ENCODE measurements at places on chromosomes 1 and 21.

- no peak for DNase-seq
Observed at GRCh38 chr1:145796753-145797152, 27.1 kb downstream of the RNF115 start.

- DNase-seq, result no peak
Observed at GRCh38 chr1:228821252-228821651, 86.0 kb downstream of the RHOU start.

GRCh38 chr1:107195476-107195875, 54.6 kb downstream of the NTNG1 start:
- no peak for DNase-seq

- DNase-seq, result no peak
Observed at GRCh38 chr1:67439277-67440029, 9.3 kb upstream of the SERBP1 start.

- no peak for DNase-seq
Observed at GRCh38 chr21:25734654-25734903, 125 bp downstream of the ATP5PF start.

DNA sequence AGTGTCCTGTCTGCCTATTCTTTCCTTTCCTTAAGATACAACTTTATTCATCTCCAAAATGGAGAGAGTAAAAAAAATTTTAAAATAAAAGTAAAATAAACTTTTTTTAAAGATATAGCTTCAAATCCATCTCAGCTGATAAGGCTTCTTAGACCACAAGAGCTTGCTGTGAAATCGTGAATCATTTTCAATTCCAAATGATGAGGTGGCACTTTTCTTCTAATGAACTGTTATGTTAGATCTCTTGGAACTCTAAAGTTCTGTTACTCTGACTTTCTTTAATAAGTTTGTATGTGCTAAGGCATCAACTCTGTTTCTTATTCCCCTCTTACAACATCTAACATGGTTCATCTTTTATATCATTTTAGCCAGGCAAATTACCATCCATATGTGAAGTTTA, 4.5 kb downstream of the SH3GLB1 start:
- no peak for DNase-seq

- DNase-seq, result no peak
Observed at GRCh38 chr1:180672105-180672504, 40.3 kb downstream of the XPR1 start.

DNA sequence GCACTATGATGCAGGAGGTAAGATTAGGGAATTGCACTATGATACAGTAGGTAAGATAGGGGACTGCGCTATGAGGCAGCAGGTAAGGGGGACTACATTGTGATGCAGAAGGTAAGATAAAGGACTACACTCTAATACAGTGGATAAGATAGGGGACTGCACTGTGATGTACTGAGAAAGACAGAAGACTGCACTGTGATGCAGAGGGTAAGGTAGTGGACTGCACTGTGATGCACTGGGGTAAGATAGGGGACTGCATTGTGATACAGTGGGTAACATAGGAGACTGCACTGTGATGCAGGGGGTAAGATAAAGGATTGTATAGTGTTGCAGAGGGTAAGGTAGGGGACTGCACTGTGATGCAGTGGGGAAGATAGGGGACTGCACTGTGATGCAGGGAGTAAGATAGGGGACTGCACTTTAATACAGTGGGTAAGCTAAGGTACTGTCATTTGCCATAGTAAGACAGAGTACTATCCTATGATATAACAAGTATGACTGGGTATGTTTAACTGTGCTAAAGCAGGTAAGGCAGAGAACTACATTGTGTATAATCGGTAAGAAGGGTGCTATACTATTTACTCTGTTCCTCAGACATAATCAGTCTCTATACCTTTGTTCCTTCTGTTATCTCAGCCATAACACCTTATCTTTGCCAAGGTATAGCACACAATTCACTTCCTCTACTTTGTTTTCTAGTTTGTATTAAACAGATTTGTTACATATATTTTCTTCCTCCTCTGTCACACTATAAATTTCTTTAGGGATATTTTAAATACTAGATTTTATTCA, 208.5 kb downstream of the BARHL2 start:
- DNase-seq, result no peak

- DNase-seq, result no peak
Observed at GRCh38 chr1:99227056-99227897, 37.0 kb upstream of the PLPPR4 start.

DNA sequence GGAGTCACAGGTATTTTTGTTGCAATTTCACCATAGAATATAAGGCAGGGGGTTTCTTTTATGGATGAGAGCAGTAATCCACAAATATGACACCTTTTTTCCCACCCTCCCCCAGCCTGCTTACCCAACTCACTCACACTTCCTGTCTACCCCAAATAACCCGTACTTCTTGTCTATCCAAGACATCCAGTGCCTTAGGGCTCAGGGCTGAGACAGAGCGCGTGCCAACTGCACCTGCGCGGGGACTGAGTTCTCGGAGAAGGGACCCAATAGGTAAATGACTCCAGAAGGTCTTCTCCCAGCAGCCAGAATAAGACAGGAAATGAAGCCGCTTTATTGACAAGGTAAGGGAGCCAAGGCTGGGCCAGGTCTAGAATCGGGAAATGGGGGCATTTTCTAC, 369.1 kb downstream of the SIPA1L2 start:
- no peak for DNase-seq

GRCh38 chr1:67724928-67725560, 40.0 kb downstream of the GADD45A start:
- DNase-seq, result no peak

DNA sequence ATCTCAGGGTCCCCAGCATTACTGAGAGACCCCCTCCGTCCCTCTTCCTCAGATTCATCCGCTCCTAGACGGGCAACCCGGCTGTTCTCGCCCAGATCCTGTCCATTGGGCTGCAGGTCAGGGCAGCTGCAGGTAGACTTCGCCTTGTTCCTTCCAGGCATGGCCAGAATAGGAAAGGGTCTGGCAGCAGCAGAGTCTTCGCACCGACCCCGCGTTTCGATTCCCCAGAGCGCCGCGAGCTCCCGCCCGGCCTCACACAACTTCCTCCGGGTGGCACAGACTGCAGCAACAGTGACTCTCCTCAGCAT, 265 bp downstream of the NRDC start:
- DNase-seq, result no peak

- DNase-seq, result no peak
Observed at GRCh38 chr1:205315008-205315618, 6.4 kb downstream of the NUAK2 start.

GRCh38 chr1:176111835-176112234, 95.3 kb downstream of the COP1 start:
- DNase-seq, result no peak

- no peak for DNase-seq
Observed at GRCh38 chr1:173099166-173099565, 48.4 kb upstream of the TNFSF18 start.

GRCh38 chr21:37227071-37228002, 39.8 kb downstream of the VPS26C start:
- DNase-seq, result no peak

- no peak for DNase-seq
Observed at GRCh38 chr21:9738527-9738926, 782.9 kb upstream of the TPTE start.

GRCh38 chr1:178031856-178032320, 62.0 kb upstream of the RASAL2 start:
- DNase-seq, result no peak

- DNase-seq, result no peak
Observed at GRCh38 chr1:65896721-65897120, 104.0 kb downstream of the PDE4B start.

DNA sequence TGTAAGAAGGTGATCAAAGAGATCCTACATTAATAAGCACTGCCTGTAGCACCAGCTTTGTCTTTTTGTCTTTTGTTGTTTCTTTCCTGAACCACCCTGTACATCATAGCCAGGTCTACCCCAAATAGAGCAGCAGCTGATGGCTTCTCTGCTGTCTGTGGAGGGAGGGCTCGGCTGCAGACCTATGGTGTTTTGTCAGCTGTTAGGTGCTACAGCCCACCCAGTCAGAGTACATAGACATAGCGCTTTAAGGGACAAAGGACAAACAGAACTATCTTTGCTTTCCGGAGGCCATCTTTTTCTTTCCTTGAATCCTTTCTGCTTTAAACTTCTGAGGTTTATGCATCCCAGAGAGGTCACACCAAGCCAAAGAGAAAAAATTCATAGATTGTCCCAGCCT, 258.1 kb downstream of the ZNF648 start:
- no peak for DNase-seq

DNA sequence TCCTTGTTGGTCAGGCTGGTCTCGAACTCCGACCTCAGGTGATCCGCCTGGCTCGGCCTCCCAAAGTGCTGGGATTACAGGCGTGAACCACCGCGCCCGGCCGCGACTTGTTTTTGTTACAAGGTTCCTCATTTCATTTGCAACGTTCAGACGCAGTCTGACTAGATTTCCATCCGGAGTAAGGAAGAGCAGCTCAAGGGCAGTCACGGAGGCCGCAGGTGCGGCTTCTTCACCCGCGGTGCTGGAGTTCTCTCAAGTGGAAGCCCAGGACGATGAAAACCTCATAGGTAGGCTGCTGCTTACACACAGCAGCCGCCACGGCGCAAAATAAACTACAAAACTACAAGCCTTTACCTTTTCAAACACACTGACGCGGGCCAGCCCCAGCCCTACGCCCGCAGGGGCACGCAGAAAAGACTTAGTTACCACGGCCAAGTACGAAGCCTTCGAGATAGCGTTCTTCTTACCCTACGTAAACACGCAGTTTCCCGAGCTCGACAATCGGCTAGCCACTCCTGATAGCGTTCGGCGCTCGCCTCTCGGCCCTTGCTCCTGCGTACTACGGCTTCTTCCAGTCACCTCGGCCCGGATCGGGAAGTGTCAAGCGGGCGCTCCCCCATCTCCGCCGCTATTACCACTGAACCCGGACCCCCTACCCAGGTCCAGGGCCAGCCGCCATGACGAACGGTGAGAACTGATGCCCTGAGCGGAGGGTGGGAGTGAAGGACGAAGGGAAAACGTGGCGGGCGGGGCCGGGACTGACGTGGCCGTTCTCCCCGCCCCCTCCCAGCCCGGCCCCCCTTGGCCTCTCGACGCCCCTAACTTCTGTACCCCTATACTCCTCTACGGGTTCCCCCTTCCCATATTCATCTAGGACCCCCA, at the start of gene TMEM167B:
Gene TMEM167B (plus strand): TSS at position 569 of the 882 bp plus-strand sequence. CDS start 109 bp downstream, at position 678.
- DNase-seq, result peak; percentile 86

DNA sequence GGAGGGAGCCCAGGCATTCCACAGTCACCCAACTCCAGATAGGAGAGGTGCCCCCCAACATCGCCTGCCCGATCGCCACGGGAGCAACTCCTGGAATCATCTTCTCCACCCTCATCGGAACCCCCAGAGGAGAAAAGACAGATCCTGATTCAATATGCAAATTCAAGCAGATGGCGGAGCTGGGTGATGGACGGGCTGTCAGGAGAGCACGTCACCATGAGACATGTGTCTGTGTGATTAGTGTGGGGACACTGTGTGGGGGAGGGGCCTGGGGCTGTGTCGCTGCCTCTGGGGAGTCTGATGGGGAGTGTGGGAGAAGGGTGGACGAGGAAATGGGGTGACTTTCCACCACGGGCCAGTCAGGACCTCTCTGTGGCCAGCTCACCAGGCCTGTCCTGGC, 90.2 kb upstream of the CSF3R start:
- no peak for DNase-seq

GRCh38 chr1:205568469-205569361, 63.1 kb downstream of the ELK4 start:
- DNase-seq, result no peak

Data from stimulated activated CD8-positive, alpha-beta memory T cell treated with anti-CD3 and anti-CD28 coated beads, Interleukin-7, amount 100 ng/mL, for 48 hours (primary cell).